Astrocyte of the spinal cord (primary cell): ENCODE measurements at places on chromosomes 7 and 10.
A peak's percentile ranks its signal among the peaks of the same experiment; 100 is the strongest.

DNA sequence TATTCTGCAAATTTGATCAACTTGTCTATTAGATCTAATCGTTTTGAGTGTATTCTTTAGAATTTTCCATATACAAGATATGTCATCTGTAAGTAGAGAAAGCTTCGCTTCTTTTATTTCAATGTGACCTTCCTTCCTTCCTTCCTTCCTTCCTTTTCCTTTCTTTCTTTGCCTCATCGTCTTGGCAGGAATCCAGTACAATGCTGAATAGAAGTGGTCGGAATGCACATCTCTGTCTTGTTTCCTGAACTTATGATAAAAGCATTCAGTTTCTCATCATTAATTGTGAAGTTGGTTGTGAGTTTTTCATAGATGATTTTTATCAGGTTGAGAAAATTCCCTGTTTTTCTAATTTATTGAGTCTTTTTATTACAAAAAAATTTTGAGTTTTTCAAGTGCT, 300.7 kb upstream of the ZNF32 start:
- DNase-seq = no peak

DNA sequence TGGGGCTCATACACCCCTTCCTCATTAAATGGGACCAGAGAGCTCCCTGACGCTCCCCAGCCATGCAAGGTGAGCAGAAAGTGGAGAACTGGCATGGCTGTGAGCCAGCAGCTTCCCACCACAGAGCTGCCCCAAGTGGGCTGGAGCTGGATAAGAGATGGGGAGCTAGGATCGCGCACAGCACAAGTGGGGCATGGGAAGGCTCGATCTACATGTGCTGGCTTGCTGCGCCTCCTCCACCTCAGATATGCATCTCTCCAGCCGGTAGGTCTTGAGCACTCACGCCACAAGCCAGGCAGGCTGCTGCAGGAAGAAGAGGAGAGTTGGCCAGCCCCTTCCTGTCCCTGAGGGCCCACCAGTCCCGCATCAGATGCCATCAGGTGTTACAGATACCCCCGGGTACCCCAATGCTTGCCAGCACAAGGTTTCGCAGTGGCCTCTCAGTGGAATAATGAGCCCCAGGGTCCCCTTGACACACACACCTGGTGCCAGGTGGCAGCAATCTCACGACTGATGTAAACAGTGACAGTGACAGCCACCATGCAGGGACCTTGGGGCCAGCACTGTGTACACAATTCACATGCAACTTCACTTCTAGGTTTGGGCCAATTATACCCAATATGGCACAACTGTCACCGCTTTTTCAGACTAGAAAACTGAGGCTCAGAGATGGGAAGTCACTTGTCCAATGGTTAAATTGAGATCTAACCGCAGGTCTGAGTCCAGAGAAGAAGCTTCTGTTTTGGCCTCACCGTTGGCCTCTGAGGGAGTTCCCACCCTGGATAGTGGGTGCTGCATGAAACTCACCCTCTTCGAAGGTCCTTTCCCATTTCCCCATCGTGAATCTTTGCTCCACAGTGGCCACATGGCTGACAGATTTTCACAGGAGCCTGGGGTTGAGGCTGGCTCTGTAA, 79.3 kb downstream of the OAT start:
- no peak for DNase-seq

GRCh38 chr10:102465466-102465865, 14.1 kb upstream of the C10orf95 start:
- DNase-seq = no peak

DNA sequence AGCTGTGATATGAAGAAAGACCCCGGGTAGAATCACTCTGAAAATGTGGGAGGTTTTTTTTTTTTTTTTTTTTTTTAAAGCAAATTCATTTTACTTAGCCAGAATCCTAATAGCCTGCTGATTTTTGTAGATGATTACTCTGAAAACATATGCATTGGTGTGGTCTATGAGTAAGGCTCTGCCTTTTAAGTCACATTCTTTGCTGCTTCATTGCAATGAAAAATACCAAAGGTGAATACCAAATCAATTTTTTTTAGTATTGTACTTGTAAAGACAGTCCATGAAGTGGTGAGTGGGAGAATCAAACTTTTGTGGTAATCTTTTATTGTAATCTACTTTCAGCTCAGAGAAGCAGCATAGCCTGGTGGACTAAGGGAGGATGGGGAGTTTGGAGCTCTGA, 130.3 kb downstream of the SDK1 start:
- peak; percentile 65 for DNase-seq

DNA sequence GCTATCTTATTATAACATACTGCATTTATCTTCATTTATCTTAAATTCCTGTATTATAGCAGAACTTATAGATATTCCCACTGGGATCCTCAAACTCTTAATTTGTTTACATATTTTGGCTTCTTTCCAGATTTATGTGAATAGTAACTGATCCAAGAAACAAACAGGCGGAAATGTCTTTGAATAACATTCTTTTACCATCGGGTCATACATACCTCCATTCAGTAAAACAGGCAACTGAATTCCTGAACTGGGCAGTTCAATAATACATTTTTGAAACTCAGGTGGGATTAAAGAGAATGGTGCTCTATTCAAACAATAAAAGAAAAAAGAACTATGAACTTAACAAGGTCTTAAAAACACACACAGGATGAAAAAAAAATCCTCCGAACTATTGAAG, 337.4 kb downstream of the CRPPA start:
- peak; percentile 29 for DNase-seq

DNA sequence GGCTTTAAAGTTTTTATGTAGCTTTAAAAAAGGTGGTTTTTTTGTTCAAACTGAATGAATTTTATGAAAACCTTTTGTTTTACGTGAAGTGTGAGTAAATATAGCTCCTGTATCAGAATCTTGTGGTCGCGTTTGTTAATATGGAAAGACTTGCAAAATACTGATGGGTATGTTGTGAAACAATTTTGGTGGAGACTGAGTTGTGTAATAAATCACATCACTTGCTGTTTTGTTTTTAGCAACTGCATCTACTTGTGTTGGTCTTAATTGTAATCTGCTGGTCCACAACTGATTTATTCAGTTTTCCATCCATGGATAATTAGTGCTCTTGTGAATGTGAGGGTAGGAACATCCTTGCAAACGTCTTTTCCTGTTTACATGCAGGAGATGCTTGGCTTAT, 10.5 kb downstream of the PLXDC2 start:
- no peak for DNase-seq

DNA sequence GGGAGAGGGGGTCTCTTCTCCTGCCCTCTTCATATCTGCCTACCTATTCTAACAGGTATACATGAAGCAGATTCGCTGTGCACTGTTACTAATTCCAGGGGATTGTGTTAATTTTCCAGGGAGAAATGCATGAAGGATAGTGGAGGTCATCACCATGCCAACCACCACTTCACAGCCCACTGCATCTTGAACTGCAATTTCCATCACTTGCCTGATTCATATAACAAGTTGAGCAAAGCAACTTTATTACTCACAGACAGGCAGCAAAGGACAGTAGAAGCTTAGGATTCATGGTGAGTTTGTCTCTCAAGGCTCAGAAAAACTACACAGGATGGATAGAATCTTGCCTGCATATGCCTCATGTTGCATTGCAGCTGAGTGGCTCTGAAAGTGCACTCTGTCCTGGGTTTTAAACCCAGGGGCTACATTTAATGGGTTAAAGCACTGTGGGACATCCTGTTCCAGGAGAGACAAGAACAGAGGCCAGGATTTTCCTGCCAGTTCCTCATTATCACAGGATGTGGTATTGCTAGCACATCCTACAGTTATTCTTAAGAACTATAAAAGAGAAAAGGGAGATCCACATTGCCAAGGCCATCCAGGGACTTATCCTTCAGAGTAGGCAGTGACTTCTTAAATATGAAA, 136.9 kb upstream of the PRSS1 start:
- DNase-seq = peak; percentile 68

DNA sequence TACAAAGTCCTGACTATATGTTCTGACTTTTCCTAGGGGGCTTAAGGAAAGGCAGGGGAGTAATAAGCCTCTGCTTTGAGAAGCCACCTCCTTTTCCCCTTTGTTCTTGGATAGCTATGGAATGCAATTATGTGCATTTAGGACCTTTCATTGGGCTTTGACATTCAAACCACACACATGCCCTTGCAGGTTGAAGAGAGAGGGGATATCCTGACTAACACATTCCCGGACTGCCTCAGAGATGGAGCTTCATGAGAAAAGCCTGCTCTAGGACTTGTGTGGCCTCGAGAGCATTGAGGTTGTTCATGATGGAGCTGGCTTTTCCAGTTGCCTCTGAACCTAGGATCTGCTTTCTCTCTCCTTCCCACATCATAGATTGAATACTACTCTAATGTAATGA, 694.5 kb downstream of the LRMDA start:
- DNase-seq = no peak
